ENCODE measurements at places on chromosomes 7 and 10.

DNA sequence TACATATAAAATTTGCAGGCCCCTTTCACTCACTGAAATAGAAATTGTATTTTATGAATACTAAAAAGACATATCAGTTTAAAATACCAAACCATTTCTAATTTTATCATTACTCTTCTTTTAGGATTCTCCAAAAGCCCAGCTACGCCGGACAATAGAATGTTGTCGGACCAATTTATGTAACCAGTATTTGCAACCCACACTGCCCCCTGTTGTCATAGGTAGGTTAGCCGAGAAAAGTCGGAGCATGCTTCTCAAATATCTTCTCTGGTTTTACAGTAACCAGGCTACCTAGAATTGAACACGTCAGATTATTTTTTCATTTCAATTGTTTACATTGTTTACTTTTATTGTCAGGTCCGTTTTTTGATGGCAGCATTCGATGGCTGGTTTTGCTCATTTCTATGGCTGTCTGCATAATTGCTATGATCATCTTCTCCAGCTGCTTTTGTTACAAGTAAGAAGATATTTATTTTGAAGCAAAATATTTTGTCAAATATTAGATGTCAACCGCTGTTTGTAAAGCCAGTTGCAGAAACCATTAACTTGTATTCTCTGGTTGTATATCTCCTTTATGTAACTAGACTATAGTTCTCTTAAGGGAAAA, 57.6 kb downstream of the MMRN2 start:
- DNase-seq: no peak

GRCh38 chr10:103793429-103793828, 61.9 kb downstream of the SH3PXD2A start:
- no peak for DNase-seq

DNA sequence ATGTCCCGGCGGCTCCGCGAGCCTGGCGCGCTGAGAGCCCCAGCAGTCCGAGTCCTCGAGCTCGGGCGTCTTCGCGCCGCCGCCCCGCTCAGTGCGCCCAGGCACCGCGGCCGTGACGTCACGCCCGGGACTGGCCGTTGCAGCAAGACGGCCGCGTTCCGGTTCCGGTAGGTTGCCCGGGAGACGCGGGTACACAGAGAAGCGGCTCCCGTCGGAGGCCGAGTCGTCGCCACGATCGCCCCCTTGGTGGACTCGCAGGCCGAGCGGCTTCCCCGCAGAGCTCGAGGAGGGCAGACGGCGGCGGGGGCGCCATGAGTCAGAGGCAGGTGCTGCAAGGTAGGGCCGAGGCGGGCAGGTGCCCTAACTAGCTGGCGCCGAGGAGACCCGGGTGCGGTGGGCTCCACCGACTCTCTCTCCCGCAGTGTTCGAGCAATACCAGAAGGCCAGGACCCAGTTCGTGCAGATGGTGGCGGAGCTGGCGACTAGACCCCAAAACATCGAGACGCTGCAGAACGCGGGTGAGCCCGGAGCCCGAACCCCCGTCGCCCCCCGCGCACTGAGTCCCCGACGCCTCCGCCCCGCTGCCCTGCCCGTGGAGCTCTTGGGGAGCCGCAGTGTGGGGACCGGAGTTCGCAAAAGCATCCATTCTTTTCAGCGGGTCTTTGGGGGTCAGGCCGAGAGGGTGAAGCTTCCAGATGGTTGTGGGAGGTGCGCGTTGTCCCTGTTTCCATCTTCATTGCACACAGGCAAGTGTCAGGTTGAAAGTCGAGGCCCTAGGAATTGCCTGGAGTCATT, at the start of gene SPAG6:
TSS of gene SPAG6 (plus strand) at position 196 of the 795 bp plus-strand sequence. CDS start at position 312, 116 bp downstream.
- DNase-seq: no peak

- no peak for DNase-seq
Measured at GRCh38 chr10:21993360-21994001, 10.0 kb downstream of the DNAJC1 start.

DNA sequence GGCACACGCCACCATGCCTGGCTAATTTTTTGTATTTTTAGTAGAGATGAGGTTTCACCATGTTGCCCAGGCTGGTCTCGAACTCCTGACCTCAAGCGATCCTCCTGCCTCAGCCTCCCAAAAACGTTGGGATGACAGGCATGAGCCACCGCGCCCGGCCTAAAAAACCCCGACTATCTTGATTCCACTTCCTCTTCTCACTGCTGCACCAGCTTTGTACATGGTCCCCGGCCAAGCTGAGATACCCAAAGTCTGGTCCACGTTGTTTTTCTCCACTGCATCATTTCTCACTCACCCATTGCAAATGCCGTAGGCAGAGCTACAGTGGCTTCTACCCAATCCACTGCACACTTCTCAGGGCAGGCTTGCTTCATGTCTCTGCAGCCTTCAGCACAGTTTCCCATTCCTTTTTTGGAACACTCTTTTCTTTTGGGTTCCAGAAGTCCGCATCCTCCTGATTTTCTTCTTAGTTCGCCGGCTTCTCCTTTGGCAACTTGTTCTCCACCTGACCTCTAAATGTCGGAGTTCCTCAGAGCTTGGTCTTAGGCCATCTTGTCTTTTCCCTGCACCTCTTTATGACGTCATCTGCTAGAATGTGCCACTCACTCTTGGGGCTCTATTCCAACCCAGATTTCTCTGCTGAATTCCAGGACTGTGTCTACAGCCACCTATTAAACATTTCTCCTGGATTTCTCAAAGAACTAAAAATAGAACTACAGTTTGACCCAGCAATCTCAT, 6.0 kb upstream of the GNB2 start:
- DNase-seq: no peak

- no peak for DNase-seq
Measured at GRCh38 chr7:37322831-37323230, 125.8 kb downstream of the ELMO1 start.

- DNase-seq: no peak
Measured at GRCh38 chr7:26995666-26996065, 100.1 kb downstream of the HOXA1 start.

GRCh38 chr7:73312831-73313520, 4.3 kb upstream of the NSUN5 start:
- no peak for DNase-seq

- DNase-seq: no peak
Measured at GRCh38 chr10:104045151-104046089, 40.3 kb downstream of the COL17A1 start.

- no peak for DNase-seq
Measured at GRCh38 chr10:129589546-129589945, 122.5 kb downstream of the MGMT start.

DNA sequence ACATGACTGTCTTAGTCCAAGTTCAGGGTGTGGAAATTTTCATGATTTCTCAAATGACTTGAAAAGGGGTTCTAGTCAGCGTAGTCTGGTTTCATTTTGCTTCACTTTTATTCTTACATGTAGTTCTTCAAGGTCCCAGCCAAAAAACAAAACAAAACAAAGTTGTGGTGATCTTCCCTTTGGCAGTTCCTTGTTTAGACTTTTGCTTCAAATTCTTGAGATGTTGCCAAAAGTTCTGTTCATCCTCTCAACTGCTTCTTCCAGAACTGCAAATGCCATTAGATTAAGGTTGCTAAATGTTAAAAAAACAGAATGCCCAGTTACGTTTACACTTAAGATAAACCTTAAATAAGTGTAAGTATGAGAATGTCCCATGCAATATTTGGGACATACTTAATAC, 370.8 kb upstream of the LRRTM3 start:
- no peak for DNase-seq

DNA sequence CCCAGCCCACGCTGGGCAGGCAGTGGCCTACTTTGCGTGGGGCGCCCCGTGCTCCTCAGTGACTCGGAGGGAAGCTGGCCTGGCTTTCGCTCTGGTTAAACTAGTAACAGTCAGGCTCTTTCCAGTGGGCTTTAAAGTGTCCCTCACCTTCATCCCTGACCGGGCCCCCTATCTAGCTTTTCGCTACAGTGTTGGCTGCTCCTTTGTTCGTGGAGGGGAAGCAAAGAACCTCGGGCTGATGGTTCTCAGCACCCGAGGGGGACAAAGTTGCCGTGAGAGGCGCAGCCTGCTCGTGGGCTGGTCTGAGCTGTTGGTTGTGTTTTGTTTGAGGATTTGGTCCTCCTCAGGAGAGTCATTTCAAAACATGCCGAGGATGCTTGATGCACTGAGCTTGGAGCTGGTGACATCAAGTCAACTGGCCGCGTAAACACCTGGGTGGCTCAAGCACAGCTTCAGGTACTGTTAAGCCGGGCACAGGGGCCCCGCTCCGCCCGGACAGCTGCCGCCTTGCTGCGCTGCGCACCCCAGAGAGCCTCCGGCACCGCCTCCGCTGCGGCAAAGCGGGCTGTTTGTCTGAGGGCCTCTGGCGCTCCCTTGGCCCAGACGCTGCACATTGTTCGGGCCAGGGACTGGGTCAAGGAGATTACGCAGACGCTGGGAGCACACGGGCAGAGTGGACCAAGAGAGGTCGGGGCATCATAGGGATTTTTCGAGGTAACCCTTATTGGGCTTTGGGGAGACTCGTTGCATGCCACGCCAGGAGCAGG, 1.6 kb downstream of the DLX6 start:
- DNase-seq: no peak

DNA sequence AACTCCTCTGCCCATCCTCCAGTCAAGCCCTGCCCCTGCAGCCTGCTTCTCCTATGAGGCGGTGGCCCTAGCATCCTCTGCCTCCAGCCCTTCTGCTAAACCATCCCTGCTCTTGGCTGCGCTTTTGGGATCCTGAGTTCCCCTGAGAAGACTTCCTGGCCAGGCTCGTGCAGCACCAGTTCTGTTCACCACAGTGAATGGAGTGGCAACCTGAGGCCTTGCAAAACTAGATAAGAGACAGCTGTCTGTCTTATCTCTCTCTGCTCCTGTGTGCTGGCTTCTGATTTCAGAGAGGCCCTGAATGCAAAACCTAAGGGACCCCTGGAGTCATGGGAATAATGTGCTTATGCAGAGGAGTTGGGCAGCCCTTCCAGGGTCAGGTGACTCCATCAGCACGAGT, 119.2 kb downstream of the TMEM178B start:
- DNase-seq: no peak

GRCh38 chr10:26391701-26392695, 46.1 kb upstream of the APBB1IP start:
- no peak for DNase-seq

DNA sequence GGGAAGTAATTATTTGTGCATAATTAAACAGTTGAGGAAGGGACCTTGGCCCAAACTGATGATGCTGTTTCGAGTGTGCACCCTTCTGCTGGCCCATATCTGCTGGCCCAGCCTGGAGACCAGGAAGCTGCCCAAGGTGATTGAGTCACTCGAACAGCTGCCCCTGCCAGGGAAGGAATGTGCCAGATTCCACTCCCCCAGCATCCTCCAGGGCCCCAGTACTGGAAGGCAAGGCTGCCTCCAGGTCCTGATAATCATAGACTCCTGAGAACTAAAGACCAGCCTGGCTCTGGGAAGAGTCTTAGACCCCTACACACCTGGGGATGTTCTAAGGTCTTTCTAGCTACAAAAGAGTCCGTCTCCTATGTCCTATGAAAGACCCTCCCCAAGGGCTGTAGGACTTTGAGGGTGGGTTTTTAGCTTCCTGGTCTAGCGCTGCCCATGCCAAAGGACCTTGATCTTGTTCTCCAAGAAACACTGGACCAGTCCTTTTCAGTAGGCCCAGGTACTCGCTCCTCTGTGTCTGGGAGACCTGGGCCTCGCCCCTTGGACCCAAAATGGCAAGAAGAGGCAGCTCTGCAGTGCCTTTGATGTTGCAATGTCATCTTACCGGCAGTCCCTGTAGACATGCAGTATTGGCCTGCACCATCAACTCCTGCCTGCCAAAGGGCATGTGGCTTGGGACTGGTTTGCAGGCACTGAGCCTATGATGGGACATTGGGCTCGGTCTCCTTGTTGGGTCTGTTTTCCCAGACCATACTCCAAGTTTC, 103.2 kb upstream of the GPR26 start:
- DNase-seq: no peak

GRCh38 chr10:59900048-59900727, 6.2 kb downstream of the CCDC6 start:
- no peak for DNase-seq

GRCh38 chr10:33900596-33900995, 566.1 kb upstream of the NRP1 start:
- DNase-seq: no peak

DNA sequence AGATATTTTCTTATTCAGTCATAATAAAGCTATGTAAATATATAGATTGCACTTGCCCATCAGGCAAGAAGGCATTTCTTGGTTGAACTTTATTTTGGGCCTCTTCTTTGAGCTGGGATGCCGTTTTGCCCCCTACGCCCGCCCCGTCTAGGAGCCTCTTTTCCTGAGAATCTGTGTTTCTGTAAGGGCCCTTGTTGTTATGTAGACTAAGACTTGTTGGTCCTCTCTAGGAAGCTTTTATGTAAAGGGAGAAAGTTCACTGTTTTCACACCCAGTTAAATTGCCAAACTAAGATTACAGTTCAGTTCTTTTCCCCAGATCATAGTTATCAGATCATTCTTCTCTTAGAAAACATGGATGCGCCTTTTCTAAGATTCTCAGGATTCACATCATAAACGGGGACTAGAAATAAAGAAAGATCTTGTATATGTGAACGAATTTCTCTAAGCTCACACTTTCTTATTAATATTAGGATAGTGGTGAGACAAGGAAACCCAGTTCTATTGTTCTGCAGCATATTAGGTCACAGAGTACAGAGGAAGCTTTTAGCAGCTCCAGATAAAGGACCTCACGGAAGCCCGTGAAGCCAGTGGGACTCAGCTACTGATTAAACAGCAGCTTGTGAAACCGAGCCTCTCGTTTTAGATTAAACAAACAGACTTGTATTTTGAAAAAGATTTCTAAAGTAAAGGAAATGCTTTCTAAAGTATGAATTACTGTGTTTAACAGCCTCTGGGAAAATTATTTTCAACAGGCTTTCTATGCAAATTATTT, 3.8 kb downstream of the LMTK2 start:
- DNase-seq: no peak

DNA sequence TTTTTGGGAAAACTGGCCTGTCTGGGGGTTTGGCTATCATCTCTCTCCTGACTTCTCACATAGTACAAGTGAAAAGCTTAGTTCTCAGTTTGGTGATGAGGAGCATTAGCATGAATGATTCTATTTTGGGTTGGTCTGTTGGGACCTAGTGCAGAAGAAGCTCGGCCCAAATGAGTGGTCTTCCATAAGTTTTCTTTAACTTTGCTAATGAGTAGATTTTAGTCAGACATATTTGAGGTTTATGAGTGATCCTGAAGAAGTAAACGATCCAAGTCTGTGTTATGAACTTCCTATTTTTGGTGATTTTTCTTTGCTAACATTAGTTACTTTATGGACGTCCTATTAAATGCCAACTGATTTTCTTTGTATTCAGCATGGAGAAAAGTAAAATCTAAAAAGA, 51.7 kb upstream of the CALD1 start:
- DNase-seq: no peak

Measured in esophagus squamous epithelium (tissue), 5 donors.